Suprapubic skin (tissue), 4 donors: ENCODE measurements at places on chromosomes 6 and 20.

GRCh38 chr6:168385037-168385759, 55.8 kb upstream of the SMOC2 start:
- no peak overlapping the region for H3K27ac ChIP-seq
- peaks cover under 1% of the 10 kb centered on the region for H3K27me3 ChIP-seq
- no peak for DNase-seq
- H3K4me3 ChIP-seq = no peak overlapping the region

DNA sequence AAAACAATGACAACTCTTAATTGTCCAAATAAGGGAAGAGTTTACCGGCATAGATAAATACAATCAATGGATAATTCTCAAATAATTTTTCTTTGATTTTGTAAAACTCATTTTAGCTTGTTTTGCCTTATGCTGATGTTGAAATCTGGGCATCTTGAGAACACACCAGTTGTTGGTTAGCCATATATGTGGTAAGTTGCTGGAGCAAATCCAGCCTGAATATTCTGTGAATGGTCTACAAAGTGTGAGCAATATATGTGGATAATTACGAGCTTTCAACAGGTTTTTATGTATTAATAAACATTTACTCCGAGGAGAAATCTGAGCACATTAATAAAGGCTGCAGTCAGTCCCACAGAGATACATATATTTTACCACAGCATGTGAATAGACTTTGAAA, 423.6 kb downstream of the BCKDHB start:
- no peak overlapping the region for H3K27ac ChIP-seq
- H3K27me3 ChIP-seq = no peaks in the 10 kb centered on the region
- H3K36me3 ChIP-seq = no peaks in the 10 kb centered on the region
- no peak for DNase-seq

DNA sequence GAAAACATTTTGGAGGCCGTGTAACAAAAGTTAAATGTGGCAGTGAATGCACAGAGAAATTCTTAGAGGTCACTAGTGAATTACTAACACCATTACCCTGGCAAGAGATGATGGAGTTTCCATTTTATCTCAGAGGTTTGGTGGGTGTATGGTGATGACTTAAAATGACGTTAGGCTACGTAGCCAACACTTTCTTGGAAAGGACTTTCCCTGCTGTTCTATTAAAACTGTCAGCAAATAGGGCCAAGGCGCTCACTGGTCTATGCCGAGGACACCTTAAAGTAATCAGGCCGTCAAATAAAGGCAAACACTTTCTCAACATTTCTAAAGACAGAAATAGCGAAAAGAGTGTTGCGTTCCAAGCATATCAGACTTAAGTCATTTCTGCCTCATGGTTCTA, 160.8 kb downstream of the GMPR start:
- no peak overlapping the region for H3K4me3 ChIP-seq
- no peak for DNase-seq
- no peaks in the 10 kb centered on the region for H3K27me3 ChIP-seq
- H3K4me1 ChIP-seq = peaks cover 11% of the 10 kb centered on the region
- no peak overlapping the region for H3K27ac ChIP-seq
- H3K36me3 ChIP-seq = no peaks in the 10 kb centered on the region

DNA sequence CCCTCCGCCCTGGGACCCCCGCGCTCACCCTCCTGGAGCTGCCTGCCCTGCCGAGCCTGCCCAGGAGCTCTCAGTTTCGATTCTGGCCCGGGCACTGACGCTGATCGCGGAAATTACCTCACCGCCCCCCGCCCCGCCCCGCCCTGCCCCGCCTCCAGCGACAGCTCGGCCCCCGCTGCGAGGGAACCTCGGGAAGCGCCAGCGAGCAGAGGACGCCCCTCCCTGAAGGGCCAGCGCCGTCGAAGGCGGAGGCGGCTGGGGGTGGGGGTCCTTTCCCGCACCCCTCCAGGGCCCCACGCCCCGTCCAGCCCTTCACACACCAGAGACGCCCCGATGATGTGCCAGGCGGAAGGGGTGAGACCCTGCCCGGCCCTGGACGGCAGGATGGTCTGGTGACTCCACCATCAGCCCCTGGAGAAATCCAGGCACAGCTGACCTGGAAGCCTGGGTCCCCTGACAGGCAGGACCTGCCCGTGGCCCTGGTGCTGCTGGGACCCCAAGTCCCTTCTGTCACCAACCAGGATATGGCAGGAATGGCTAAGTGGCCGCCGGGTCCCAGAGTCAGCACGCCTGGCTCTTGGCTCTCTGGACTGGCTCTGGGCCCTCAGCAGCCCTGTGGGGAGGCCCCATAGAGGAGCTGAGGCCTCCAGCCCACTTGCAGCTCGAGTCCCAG, at the start of gene HELZ2:
HELZ2 (minus strand) TSS at position 84 of the 673 bp plus-strand sequence. CDS start 1,854 bp downstream, outside the sequence.
- peaks cover 23% of the 10 kb centered on the region for H3K4me1 ChIP-seq
- H3K4me3 ChIP-seq = peak within 1 kb of the TSS; percentile 89
- peak within 1 kb of the TSS; percentile 76 for H3K27ac ChIP-seq
- no peaks in the 10 kb centered on the region for H3K36me3 ChIP-seq
- peak; percentile 88 for DNase-seq

DNA sequence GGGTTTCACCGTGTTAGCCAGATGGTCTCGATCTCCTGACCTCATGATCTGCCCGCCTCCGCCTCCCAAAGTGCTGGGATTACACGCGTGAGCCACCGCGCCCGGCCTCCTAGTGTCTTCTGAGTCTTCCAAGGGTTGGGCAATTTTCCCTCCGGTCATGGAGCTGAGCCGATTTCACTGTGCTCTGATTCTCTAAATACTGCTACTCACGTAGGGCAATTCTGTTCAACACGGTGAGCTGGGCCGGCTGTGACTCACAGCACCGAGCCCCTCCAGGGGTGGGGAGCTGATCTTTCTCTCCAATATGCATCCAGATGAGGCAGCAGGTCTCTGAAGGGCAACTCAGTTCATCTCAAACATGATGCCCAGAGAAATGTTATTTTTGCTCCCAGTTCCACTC, 71.6 kb upstream of the CD93 start:
- H3K4me1 ChIP-seq = peaks cover 74% of the 10 kb centered on the region
- H3K4me3 ChIP-seq = no peak overlapping the region
- no peak overlapping the region for H3K27ac ChIP-seq

- no peaks in the 10 kb centered on the region for H3K27me3 ChIP-seq
- no peaks in the 10 kb centered on the region for H3K4me1 ChIP-seq
- H3K4me3 ChIP-seq = no peak overlapping the region
- no peak for DNase-seq
Observed at GRCh38 chr6:44787254-44787834, 399.8 kb downstream of the CDC5L start.

GRCh38 chr6:105135056-105135455, 44.8 kb downstream of the POPDC3 start:
- no peak overlapping the region for H3K4me3 ChIP-seq
- peaks cover 11% of the 10 kb centered on the region for H3K4me1 ChIP-seq
- peaks cover 11% of the 10 kb centered on the region for H3K27me3 ChIP-seq
- no peak overlapping the region for H3K27ac ChIP-seq
- no peak for DNase-seq

GRCh38 chr6:166223079-166223478, 55.4 kb upstream of the TBXT start:
- no peak for DNase-seq
- peaks cover 42% of the 10 kb centered on the region for H3K27me3 ChIP-seq
- no peak overlapping the region for H3K4me3 ChIP-seq
- no peak overlapping the region for H3K27ac ChIP-seq

GRCh38 chr20:59829786-59830664, 103.4 kb downstream of the SYCP2 start:
- H3K27ac ChIP-seq = no peak overlapping the region
- peaks cover 9% of the 10 kb centered on the region for H3K27me3 ChIP-seq
- H3K4me3 ChIP-seq = no peak overlapping the region
- peaks cover 36% of the 10 kb centered on the region for H3K4me1 ChIP-seq

- H3K36me3 ChIP-seq = peaks cover 18% of the 10 kb centered on the region
- H3K27ac ChIP-seq = no peak overlapping the region
- no peak for DNase-seq
- peaks cover 20% of the 10 kb centered on the region for H3K4me1 ChIP-seq
Observed at GRCh38 chr20:63525971-63526370, 5.4 kb downstream of the PPDPF start.

GRCh38 chr6:148472171-148473105, 129.8 kb downstream of the SASH1 start:
- DNase-seq = no peak
- H3K27me3 ChIP-seq = no peaks in the 10 kb centered on the region
- peaks cover 45% of the 10 kb centered on the region for H3K36me3 ChIP-seq
- peaks cover 3% of the 10 kb centered on the region for H3K4me1 ChIP-seq
- H3K4me3 ChIP-seq = no peak overlapping the region

- no peaks in the 10 kb centered on the region for H3K27me3 ChIP-seq
- no peaks in the 10 kb centered on the region for H3K4me1 ChIP-seq
- no peak for DNase-seq
- no peak overlapping the region for H3K27ac ChIP-seq
- H3K36me3 ChIP-seq = peaks cover 4% of the 10 kb centered on the region
Observed at GRCh38 chr20:20404633-20405032, 36.7 kb downstream of the INSM1 start.

GRCh38 chr20:8368670-8369069, 236.6 kb downstream of the PLCB1 start:
- DNase-seq = no peak
- H3K27ac ChIP-seq = no peak overlapping the region
- H3K4me3 ChIP-seq = no peak overlapping the region
- no peaks in the 10 kb centered on the region for H3K27me3 ChIP-seq
- no peaks in the 10 kb centered on the region for H3K4me1 ChIP-seq

DNA sequence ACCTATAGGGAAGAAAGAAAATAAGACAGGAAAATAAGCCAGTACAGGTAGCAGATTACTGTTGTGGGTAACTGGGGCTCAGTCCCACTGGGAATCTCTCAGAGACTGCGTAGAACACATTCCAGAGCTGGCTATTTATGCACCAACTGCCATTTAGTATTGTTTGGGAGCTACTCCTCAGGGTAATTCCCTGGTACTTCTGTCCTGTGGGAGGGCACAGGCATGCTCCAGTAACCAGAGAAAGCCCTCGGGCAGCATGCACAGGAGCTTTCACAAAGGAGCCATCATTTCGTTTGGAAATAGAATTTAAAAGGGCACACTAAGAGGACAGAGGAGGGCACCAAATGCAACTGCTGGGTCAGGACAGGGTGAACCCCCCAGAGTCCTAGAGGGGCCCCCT, 148.0 kb upstream of the LRFN2 start:
- H3K36me3 ChIP-seq = no peaks in the 10 kb centered on the region
- no peak overlapping the region for H3K27ac ChIP-seq
- H3K4me3 ChIP-seq = no peak overlapping the region
- peaks cover 23% of the 10 kb centered on the region for H3K27me3 ChIP-seq
- no peak for DNase-seq

- H3K27me3 ChIP-seq = no peaks in the 10 kb centered on the region
- H3K4me1 ChIP-seq = no peaks in the 10 kb centered on the region
- no peak overlapping the region for H3K4me3 ChIP-seq
- no peak for DNase-seq
Observed at GRCh38 chr6:144075875-144076274, 19.5 kb downstream of the SF3B5 start.

GRCh38 chr6:68559716-68560115, 75.4 kb upstream of the ADGRB3 start:
- H3K36me3 ChIP-seq = no peaks in the 10 kb centered on the region
- no peak overlapping the region for H3K4me3 ChIP-seq
- no peak for DNase-seq
- H3K27ac ChIP-seq = no peak overlapping the region

DNA sequence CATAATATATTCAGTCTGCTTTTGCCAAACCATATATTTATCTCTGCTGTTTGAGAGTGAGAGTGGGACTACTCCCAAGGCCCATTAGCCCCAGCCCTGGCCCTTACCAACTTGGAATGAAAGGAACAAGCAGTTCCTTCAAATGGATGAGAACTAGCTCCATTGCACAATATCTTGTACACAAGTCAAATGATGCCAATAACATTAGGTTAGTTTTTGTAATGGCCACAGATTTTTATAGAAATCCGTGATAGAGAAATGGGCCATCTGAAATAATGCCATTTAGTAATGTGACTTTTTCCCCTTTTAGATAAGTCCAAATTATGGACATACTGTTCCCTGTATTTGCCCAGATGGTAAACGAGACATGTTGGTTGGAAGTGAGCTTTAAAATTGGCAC, 117.0 kb downstream of the MAP3K7 start:
- no peak overlapping the region for H3K4me3 ChIP-seq
- H3K27me3 ChIP-seq = no peaks in the 10 kb centered on the region
- H3K4me1 ChIP-seq = peaks cover 24% of the 10 kb centered on the region
- no peaks in the 10 kb centered on the region for H3K36me3 ChIP-seq

DNA sequence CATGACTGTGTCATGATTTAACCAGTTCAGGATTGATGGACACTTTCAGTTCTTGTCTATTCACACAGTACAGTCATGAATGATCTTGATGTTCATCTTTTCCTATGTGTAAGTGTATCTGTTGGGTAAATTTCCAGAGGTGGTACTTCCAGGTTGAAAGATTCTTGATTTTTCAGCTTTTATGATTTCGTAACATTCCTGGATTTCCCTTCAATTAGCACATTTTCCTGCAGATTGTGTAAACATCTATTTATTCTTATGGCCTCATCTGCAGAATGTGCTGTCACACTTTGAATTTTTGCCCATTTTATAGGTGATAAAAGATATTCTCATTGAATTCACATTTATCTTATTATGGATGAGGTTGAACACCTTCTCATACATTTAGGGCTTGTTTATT, 222.0 kb upstream of the FOXQ1 start:
- H3K4me1 ChIP-seq = peaks cover 6% of the 10 kb centered on the region
- H3K4me3 ChIP-seq = no peak overlapping the region
- no peaks in the 10 kb centered on the region for H3K27me3 ChIP-seq
- no peak overlapping the region for H3K27ac ChIP-seq
- no peaks in the 10 kb centered on the region for H3K36me3 ChIP-seq

GRCh38 chr20:53989401-53989800, 81.0 kb downstream of the BCAS1 start:
- no peaks in the 10 kb centered on the region for H3K36me3 ChIP-seq
- no peak overlapping the region for H3K27ac ChIP-seq
- H3K4me3 ChIP-seq = no peak overlapping the region

DNA sequence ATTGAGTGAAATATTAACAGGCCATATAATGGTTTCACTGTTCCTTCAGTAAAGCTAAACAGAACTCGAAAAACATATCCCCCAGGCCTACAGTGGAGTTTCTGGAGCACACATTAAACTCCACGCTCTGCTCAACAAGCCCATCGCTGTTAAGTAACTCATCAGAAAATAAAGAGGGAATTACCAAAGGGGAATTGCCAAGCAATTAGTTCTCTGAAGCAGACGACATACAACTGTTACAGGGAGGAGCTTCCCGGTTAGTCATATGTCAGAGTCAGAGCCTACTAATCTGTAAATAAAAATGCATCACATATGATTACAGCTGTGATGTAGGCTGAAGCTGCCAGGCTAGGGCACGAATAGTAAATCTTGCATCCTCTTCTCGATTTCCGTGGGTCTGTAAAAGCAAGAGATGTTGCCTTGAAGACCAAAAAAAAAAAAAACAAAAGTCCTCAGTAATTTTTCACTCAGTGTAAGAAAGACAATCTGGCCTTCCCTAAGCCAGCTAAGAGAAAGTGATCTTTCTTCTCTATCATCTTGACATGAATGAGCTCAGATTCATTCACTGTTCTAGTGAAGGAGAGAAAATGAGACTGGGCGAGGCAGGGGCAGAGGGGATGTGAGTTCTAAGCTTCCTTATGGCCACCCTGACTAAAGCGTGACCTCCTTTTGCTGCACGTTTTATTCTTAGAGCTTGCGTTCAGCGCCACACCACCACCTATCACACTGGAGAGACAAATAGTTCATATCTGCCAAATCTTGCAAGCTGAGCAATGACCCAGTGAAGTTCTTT, 13.8 kb downstream of the ATXN1 start:
- H3K27ac ChIP-seq = peak overlapping the region; percentile 52
- no peak overlapping the region for H3K4me3 ChIP-seq
- no peak for DNase-seq
- H3K36me3 ChIP-seq = no peaks in the 10 kb centered on the region
- no peaks in the 10 kb centered on the region for H3K27me3 ChIP-seq
- H3K4me1 ChIP-seq = peaks cover 33% of the 10 kb centered on the region

GRCh38 chr6:89500611-89501010, 67.7 kb downstream of the ANKRD6 start:
- no peak overlapping the region for H3K4me3 ChIP-seq
- H3K4me1 ChIP-seq = no peaks in the 10 kb centered on the region
- no peaks in the 10 kb centered on the region for H3K27me3 ChIP-seq
